ENCODE measurements at places on chromosomes 3 and 15.

DNA sequence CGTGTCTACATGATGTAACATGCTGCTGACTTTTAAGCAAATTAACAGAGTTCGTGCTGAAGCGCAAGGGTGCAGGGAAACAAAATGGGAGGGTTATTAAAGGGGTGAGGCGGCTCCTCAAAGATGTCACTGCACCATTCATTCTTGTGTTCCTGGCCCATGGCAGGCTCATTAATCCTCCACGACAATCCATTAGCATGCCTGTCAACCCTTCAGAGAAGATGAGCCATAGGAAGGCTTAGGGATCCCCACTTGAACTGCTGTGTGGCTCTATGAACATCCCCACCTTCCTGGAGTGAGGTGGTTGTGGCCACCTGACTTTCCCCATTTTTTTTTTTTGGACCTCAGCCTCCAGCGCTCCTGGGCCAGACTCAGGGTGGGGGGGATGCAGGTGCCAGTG lies 45.8 kb downstream of the IGF1R start:
- DNase-seq = no peak

GRCh38 chr3:122628567-122628966 lies 51.1 kb downstream of the PARP15 start:
- DNase-seq = peak; percentile 31

DNA sequence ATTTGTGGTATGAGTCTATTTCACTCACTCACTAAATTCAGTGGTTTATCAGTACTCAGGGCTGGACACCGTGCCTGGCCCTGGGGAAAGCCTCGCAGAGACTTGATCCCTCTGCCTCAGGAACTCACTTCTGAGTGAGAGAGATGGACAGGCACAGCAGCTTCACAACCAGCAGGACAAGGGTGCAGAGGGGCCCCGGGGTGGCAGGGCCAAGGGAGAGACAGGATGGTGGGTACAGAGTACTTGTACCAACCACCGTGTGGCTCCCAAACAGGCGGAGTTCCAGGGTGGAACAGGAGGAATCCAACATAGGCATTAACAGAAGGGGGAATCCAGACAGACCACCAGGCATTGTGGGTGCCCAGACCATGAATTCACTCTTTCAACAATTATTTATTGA lies 143.7 kb downstream of the MEGF11 start:
- DNase-seq = no peak

GRCh38 chr15:58352026-58352929 lies 79.5 kb upstream of the LIPC start:
- no peak for DNase-seq

DNA sequence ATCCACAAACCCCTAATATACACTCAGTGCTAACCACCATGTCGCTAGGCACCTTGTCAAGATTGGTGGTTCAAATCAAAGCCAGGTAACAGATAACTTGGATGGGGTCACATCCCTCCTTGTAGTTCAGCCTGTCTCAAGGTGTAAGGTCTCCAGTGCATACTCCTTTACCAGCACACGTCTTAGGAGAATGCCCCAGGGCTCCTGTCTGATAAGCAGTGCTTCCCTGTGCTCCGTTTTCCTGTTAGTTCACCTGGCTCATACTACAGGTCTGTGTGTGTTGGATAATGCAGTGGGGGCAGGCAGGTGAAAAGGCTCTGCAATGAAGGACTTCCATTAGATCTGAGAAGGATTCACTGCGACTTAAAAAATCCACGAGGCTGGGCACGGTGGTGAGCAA lies 50.7 kb downstream of the ETV5 start:
- DNase-seq = no peak

DNA sequence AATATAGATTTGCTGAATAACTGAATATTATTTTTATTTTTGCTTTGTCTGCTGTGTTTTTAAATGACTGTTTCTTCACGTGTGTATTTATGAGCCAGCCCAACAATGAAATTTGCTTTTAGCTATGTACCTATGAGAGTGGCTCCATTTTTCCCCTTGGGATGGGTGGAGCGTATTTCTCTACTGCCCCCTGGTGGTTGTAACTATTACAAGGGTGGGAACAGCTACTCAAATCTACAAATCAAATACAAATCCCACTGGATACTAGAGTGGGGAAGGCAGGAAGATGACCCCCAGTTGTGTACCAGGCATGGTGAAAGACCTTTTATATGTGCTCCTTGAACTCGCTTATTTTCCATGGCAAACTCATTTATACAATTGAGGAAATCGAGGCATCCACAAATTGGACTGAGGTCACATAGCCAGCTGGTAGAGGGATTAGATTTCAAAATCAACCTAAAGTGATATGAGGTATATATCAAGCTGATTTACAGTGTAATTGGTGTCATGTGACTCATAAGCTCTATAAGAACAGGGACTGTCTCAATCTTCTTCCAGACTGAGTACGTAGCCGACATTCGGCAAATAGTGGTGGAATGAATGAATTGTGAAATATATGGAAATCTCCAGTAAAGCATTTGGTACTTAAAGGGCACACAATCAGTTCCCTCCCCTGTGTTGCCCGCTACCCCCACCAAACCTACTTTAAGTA lies 69.5 kb upstream of the VEPH1 start:
- DNase-seq = peak; percentile 37

- DNase-seq = no peak
Observed at GRCh38 chr3:34703053-34703452, 904.6 kb downstream of the PDCD6IP start.

GRCh38 chr3:62529230-62529629 lies 155.9 kb upstream of the FEZF2 start:
- no peak for DNase-seq

DNA sequence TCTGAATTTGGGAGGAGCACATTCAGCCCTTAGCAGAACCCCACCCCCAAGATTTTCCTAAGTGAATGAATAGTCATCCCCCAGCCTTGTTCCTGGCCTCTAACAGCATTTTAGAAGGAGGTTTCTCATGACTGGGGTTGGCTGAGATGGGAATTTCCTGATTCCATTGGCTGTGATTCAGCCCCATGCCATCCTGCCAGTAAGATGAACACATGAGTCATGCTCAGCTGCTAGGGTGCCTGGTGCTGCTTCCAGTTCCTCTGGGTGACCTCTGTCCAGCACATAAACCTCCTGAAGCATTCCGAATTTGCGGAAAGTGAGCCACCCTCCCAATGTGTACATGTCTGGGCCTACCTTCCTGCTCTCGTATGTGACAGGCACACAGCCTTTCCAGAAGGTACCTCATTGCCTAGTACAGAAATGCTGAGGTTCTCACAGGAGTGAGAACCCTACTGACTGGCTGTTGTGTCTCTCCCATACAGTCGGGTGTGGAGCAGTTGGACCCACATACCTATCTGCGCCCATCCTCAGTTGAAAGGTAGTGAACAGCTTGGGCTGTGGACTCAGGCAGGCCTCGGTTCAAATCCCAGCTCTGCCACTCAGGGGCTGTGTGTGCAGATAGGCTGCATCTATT lies 91.7 kb downstream of the APBA2 start:
- peak; percentile 89 for DNase-seq

GRCh38 chr15:100968050-100968966 lies 49.2 kb downstream of the LRRK1 start:
- DNase-seq = peak; percentile 8

GRCh38 chr3:126903521-126903920 lies 79.4 kb upstream of the PLXNA1 start:
- no peak for DNase-seq

- no peak for DNase-seq
Observed at GRCh38 chr3:149151843-149152242, 22.4 kb downstream of the HPS3 start.

- no peak for DNase-seq
Observed at GRCh38 chr3:2099028-2099671, 484 bp downstream of the CNTN4 start.

- no peak for DNase-seq
Observed at GRCh38 chr3:24881239-24881638, 386.6 kb upstream of the THRB start.

DNA sequence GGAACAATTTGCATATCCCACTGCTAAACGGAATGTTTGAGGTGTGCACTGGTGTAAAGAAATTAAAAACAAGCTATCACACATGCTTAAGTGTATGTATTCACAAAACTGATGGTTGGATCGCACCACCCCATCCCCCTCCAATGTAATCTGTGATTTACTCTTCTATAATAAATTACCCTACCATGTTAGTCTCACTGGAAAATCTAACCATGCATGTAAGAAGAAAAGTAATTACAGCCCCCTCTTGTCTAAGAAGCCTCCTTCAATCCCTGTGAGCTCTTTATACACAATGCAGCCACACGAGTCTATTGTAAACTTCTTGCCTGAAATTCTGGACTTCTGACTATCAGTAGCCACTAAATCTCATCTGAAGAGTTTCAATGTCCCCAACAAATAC lies 173.6 kb downstream of the ZBTB20 start:
- DNase-seq = no peak

DNA sequence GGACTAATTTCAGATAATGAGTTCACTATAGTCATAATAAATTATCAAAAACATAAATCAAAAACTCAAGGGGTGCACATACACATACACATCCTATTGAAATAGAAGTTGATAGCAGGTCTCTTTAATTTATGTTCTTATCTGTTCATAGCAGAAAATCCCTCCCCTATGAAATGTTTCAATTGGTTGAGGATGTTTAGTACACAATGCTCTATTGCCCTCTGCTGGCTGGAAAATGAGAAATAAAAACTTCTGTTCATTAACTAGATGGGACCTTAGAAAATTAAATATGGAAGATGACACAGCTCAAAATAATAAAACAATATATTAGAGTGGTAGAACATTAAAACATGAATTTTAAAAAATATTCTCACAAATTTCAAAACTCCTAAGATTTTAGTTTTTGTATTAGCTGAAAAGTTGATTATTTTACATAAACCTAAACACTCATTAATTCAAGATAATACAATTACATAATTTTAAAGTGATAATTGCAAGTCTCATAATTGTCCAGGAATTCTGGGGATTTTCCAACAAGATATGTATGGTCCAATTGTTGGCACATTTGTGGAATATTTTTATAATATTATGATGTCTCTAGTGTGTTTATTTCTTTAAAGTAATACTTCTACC lies 735.0 kb downstream of the ROBO1 start:
- DNase-seq = peak; percentile 27

GRCh38 chr3:189395825-189396224 lies 224.1 kb downstream of the TPRG1 start:
- DNase-seq = no peak

GRCh38 chr3:65963787-65964677 lies 74.7 kb downstream of the MAGI1 start:
- peak; percentile 38 for DNase-seq

Measured in HTR-8/SVneo (cell line).